ENCODE measurements at places on chromosomes 3 and 15.

GRCh38 chr3:13740795-13741194 lies 139.1 kb downstream of the WNT7A start:
- DNase-seq, result no peak

DNA sequence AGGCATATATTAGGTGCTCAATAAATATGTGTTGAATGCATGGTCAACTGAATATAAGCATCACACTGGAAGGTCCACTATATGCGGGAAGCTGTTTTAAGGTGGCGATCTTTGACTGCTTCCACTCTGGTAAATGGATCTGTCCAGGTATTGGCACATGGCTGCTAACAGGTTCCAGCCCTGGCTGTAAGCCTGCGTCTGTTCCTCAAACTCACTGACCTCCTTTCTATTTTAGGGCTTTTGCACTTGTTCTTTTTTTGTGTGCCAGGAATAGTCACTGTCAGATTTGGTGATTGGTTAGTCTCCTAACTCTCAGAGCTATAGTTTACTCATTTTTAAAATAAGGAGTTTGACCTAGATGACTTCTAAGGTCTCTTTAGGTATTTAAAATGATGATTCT lies 46.2 kb downstream of the ADAMTSL3 start:
- no peak for DNase-seq

DNA sequence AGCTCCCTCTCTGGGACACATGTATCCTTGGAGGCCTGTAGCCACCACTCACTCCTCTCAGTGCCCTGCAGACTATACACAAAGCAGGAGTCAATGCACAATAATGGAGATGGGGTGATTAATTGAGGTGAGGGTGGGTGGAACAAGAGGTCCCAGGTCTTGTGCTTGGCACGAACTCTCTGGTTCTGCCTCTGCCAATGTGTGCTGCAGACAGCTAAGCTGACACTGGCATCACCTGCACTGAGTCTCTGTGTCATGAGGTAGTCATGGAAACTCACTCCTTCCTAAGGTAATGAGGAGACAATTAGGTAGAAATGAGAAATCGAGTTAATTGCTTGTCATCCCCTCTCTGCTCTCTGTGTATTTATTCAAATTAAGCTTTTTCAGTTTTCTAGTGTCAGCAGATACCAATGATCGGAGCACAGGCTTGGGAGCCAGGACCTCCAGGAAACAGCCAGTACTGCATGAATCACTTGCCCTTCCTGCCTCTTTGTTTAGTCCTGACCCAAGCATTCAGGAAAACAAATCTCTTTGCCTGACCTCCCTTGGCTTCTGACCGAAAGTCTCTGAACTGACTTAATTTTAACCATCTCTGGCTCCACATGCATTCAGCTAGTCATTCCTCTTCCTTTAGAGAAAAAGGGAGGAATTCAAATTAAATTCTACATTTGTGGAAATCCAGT lies 56.7 kb downstream of the DRD3 start:
- DNase-seq, result no peak

- DNase-seq, result no peak
Observed at GRCh38 chr15:22952796-22953579, 27.2 kb downstream of the CYFIP1 start.

GRCh38 chr3:99248130-99248529 lies 346.6 kb upstream of the DCBLD2 start:
- no peak for DNase-seq

GRCh38 chr3:116618138-116618537 lies 91.4 kb upstream of the TUSC7 start:
- no peak for DNase-seq

DNA sequence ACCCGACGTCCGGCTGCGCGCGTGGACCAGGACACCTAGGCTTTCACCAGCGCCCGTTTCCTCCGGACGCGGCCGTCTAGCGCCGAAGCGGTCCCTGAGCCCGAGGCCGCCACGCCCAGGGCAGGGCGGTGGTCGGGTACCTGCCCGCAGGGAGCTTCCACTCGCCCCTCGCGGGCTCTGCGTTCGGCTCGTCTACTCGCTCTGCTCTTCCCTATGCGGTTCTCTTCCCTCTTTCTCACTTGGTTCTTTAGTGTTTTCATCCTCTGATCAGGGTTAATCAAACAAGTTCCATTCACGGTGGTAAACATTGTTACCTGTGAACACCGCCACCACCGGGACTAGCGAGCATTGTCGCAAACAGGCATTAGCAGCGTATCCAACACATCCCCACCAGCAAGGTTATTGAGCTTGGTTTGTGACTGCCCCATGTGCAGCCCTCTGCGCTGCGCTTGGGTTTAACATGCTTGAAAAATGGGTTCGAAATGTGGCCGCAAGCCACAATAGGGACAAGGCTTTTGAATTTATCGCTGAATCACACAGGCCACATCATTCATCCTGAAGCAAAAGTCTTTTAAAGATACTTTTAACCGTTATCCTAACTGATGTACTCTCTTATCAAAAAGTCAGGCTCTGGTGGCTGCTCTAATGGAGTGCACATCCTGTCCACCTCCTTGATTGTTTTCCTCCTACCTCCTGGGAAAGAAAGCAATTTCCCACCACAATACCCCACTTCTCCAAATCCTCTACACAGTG lies 843 bp upstream of the CD47 start:
- no peak for DNase-seq

- no peak for DNase-seq
Observed at GRCh38 chr3:62415312-62415801, 42.0 kb upstream of the FEZF2 start.

DNA sequence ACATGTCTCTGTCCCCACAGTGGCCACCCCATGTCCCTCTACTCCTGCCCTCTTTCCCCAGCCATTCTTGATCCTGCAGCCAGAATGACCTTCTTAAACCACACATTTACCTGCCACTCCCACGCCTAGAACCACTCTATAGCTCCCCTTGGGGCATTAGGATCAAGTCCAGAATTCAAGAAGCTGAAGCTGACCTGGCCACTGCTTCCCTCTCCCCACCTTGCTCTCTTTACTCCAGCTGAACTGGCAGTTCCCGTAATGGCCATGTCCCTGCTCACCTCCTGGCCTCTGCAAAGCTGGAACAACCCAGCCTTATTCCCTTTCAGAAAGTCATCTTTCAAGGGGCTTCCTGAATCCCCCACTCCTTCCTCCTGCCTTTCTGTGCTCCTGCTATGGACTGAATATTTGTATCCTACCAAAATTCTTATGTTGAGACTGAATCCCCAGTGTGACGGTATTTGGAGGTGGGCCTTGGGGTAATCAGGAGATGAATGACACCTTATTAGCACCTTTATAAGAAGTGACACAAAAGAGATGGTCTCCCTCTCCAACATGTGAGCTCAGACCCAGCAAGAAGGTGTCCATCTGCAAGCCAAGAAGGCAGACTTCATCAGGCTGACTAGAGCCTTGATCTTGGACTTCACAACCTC lies 3.8 kb downstream of the CSRNP1 start:
- DNase-seq, result no peak

DNA sequence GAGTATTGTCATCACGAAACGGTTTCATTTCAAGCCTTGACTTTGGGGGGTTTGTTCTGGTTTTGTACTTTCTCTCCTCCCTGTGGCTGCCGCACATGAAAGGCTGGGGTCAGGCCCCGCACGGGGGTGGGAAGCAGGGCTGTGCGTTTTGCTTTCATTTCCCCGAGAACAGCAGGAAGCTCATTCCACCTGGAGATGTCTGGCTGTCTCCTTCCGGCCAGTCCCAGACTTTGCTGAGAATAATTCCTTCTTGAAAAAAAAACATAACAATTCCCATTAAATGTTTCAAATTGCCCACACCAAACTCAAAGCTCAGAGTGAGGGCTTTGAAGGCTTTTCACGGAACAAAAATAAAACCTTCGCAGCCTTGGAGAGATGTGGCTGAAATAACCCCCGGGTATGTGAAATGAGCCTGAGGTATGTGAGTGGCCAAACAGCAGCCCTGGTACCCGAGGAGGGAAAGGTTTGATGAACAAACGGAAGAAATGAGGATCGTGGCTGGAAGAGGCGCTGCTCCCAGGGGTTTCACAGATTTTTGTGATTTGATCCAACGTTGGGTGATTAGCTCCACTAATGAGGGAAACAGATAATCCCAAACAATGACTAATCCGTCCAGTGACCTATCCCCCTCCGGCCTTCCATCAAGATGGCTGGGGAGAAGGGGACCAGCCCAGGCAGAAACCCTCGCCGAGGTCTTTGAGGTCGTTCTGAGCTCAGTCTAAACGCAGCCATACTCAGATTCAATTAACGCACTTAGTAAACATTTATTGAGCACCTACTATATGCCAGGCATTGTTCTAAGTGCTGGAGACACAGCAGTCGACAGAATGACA lies 126.9 kb upstream of the MEF2A start:
- DNase-seq, result no peak

DNA sequence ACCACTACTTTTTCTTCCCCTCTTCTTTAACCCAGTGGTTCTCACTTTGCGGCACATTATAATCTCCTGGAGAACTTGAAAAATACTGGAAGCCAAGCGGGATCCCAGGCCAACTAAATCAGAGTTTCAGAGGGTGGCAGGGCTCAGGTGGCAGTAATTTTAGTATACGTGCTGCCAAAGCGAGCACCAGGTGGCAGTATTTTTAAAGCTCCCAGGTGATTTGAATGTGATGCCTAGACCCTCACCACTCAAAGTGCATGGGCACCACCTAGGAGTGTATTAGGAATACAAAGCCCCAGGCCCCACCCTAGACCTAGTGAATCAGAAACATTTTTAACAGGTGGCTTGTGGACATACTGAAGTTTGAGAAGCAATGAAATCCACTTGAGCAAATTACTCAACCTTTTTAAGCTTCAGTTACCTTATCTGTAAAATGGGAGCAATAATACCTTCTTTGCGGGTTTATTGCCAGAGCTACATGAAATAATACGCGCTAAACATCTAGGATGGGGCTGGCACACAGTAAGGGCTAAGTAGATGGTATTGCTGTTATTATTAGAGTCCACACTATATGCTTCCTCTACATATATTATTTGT lies 8.3 kb downstream of the B3GALNT1 start:
- DNase-seq, result no peak

GRCh38 chr15:66882251-66883020 lies 180.4 kb downstream of the SMAD6 start:
- DNase-seq, result no peak

DNA sequence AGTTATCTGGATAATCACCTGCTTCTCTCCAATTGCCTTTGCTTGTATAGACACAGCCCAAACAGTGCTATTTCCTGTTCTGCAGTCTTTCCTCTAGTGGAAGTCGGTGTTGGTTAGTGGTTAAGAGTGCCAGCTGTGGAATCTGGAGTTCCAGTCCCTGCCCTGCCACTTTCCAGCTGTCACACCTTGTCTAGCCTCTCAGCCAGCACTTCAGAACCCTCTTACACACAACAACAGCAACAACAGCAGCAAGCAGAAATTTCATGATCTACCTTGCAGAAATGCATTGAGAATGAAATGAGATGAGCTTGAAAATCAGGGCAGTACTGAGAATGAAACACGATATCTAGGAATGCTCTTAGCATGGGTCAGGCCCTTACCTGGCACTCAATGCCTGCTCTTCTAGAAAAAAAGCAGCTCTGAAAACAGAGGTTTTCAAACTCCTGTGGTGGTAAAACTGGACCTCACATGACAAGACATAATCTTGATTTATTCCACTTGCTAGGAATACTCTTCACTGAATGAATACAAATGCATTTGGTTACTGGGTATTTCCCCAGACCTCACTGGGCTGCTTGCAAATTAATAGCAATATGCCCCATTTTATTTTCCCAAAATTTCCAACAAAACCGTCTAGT lies 3.3 kb upstream of the WNT5A start:
- DNase-seq, result no peak

GRCh38 chr15:100596792-100597191 lies 5.2 kb downstream of the LINS1 start:
- peak; percentile 84 for DNase-seq

- no peak for DNase-seq
Observed at GRCh38 chr3:36832406-36832805, 68.1 kb upstream of the DCLK3 start.

- no peak for DNase-seq
Observed at GRCh38 chr3:124818398-124819091, 68.6 kb downstream of the ITGB5 start.

DNA sequence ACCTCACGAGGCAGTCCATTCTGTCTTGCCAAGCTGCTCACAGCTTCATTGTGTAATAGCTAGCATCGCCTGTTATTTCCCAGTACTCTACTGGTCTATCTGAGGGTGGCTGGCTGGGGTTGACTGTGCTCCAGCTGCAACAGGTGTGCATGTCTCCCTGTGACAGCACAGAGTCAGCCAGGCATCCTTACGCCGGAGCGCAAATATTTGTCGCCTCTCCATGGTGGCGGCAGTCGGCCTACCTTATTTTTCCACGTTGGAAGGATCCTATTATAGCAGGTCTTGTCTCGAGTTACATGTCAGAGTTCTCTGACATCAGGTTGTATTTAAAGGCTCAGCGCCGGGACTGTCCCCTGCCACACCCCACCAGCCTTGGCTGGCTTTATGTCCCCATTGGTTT lies 307.1 kb downstream of the TLE3 start:
- DNase-seq, result no peak

DNA sequence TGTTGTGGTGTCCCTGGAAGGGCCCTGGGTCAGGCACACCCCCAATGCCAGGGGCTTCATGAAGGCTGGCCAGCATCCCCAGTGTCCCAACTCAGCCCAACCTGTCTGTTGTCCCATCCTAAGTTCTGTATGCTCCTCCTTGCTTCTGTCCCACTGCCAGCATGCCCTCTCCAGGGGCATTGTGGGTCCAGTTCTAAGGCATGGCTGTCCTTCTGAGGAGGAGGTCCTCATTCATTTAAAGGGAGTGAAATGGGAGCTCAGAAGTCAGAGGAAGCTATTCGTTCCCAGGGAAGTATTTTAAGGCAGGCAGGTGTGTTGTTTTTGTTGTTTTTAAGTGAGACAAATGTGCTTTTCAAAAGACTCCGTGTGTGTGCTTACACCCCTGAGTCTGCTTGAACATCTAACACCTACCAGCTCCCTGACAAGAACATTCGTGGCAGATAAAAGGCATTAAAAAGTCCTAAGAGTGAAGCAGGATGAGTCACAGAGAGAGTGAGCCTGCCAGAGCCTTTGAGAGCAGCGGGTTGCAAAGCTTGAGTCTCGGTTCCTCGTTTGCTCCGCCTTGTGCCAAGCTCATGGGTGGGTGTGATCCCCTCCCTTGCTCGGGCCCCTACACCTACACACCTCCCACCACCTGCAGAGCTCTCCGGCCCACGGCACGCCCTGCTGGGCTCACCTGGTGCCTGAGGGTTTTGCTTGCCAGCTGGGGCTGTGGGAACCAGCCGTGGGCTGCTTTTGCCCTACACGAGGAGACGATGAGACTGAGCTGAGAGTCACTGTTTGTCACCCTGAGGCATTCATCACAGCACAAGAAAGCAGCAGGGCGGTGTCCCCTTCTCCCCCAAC lies 183.4 kb upstream of the TOPAZ1 start:
- DNase-seq, result no peak

GRCh38 chr15:65254758-65255157 lies 31.9 kb downstream of the PARP16 start:
- no peak for DNase-seq
